A549 treated with CORT108297 at 1 μM for 4 hours (cell line): ENCODE measurements at places on chromosomes 7 and 10. TPM values are rescaled to one million over a fixed set of nuclear protein-coding genes. Genes with fewer than 3 reads are reported as not detected.

OR6V1 gene
- not detected in 5 replicates for total RNA-seq

EXOC4 gene
- total RNA-seq, result 17.5 to 21.4 TPM (median 18.9 TPM) in 5 replicates

ITGB8 gene
- total RNA-seq, result 0.65 to 1.3 TPM (median 0.97 TPM) in 5 replicates

OLAH gene
- total RNA-seq, result 0.06 to 0.20 TPM (median 0.12 TPM) in 5 replicates

BAMBI gene
- 13.1 to 17.1 TPM (median 15.0 TPM) in 5 replicates for total RNA-seq

GPR85 gene
- not detected in 5 replicates for total RNA-seq

MLXIPL gene
- total RNA-seq, result 0.45 to 2.1 TPM (median 1.1 TPM) in 5 replicates

MINDY4 gene
- total RNA-seq, result 2.8 to 3.1 TPM (median 2.9 TPM) in 5 replicates

LRRC4 gene
- total RNA-seq, result not detected in 5 replicates

PDK4 gene
- total RNA-seq, result 9.1 to 13.0 TPM (median 11.5 TPM) in 5 replicates

ERVW-1 gene
- total RNA-seq, result 0.09 TPM in 1 of 5 replicates, not detected in the others

RBM20 gene
- 1.1 to 1.7 TPM (median 1.5 TPM) in 5 replicates for total RNA-seq

BEND7 gene
- total RNA-seq, result 9.5 to 13.6 TPM (median 12.3 TPM) in 5 replicates

PNLIPRP3 gene
- 0.03 TPM in 1 of 5 replicates, not detected in the others for total RNA-seq

VWA2 gene
- 0.02 to 0.06 TPM in 2 of 5 replicates, not detected in the others for total RNA-seq

NPY4R gene
- 28.7 to 50.0 TPM (median 40.4 TPM) in 5 replicates for total RNA-seq

MOGAT3 gene
- total RNA-seq, result not detected in 5 replicates

FEZF1 gene
- total RNA-seq, result not detected in 5 replicates

AKR1C3 gene
- 1,149 to 1,243 TPM (median 1,192 TPM) in 5 replicates for total RNA-seq

SLC13A4 gene
- not detected in 5 replicates for total RNA-seq

AP1S1 gene
- 143 to 158 TPM (median 150 TPM) in 5 replicates for total RNA-seq

C10orf53 gene
- total RNA-seq, result not detected in 5 replicates

SPDYE1 gene
- not detected in 5 replicates for total RNA-seq

GLCCI1 gene
- total RNA-seq, result 0.65 to 1.1 TPM (median 0.99 TPM) in 5 replicates

OR2A5 gene
- total RNA-seq, result not detected in 5 replicates

CACNB2 gene
- total RNA-seq, result 0.05 TPM in 1 of 5 replicates, not detected in the others

FOXP2 gene
- total RNA-seq, result not detected in 5 replicates

ATRNL1 gene
- total RNA-seq, result 0.14 to 0.30 TPM (median 0.22 TPM) in 5 replicates

ANKRD22 gene
- 0.27 to 0.54 TPM (median 0.34 TPM) in 5 replicates for total RNA-seq

GNG11 gene
- total RNA-seq, result 34.6 to 38.9 TPM (median 35.4 TPM) in 5 replicates

FAM107B gene
- total RNA-seq, result 112 to 154 TPM (median 140 TPM) in 5 replicates

TBXAS1 gene
- total RNA-seq, result 10.0 to 14.3 TPM (median 13.4 TPM) in 5 replicates

GFRA1 gene
- 9.5 to 10.8 TPM (median 10.2 TPM) in 5 replicates for total RNA-seq

PCLO gene
- total RNA-seq, result 0.79 to 1.4 TPM (median 0.96 TPM) in 5 replicates

CC2D2B gene
- total RNA-seq, result 0.07 to 0.16 TPM (median 0.13 TPM) in 4 of 5 replicates, not detected in the other

GPR15LG gene
- not detected in 5 replicates for total RNA-seq

ACHE gene
- 2.1 to 2.7 TPM (median 2.5 TPM) in 5 replicates for total RNA-seq

GSAP gene
- total RNA-seq, result 2.6 to 3.2 TPM (median 2.8 TPM) in 5 replicates

CALD1 gene
- total RNA-seq, result 49.0 to 91.3 TPM (median 70.7 TPM) in 5 replicates

CPXM2 gene
- not detected in 5 replicates for total RNA-seq
